Endothelial cell of coronary artery (primary cell): ENCODE measurements at places on chromosomes 2 and 18. TPM values are rescaled to one million over a fixed set of nuclear protein-coding genes. Genes with fewer than 3 reads are reported as not detected.

The RUFY4 gene
- total RNA-seq, result not detected in 2 replicates

The KCNIP3 gene
- total RNA-seq, result 0.18 and 0.47 TPM in 2 replicates

The CD207 gene
- under 0.01 TPM in 1 of 2 replicates, not detected in the other for total RNA-seq

The ASB18 gene
- not detected in 2 replicates for total RNA-seq

The TLX2 gene
- not detected in 2 replicates for total RNA-seq

The ERFE gene
- 0.09 and 0.66 TPM in 2 replicates for total RNA-seq

The C2orf80 gene
- total RNA-seq, result not detected in 2 replicates

The HEATR5B gene
- 20.5 and 26.2 TPM in 2 replicates for total RNA-seq

The GLB1L gene
- total RNA-seq, result 3.3 and 4.0 TPM in 2 replicates
